ENCODE measurements at places on chromosomes 16 and 17.
A peak's percentile ranks its signal among the peaks of the same experiment; 100 is the strongest.

DNA sequence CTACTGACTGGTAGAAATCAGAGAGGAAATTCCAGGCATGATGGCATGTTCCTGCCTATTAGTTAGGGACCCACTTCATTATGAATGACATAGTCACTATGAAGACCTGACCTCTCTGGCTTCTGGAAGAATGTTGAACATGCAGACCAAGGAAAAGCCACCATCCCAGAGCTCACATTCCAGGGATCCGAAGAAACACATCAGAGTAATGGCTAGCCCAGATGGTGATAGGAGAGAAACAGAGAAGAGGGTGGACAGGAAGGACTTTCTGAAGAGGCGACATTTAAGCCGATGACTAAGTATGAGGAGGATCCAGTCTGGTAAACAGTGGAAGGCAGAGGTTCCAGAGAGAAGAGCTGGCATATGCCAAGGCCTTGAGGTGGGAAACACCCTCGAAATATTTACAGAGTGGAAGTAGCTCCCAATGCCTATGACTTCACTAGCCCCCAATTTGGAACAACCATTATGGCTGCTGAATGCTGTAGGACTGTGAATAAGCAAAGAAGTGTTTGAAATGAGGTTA lies 216.2 kb downstream of the RBFOX1 start:
- no peak for DNase-seq

GRCh38 chr16:59260892-59261291 lies 526.8 kb upstream of the GOT2 start:
- no peak for DNase-seq

DNA sequence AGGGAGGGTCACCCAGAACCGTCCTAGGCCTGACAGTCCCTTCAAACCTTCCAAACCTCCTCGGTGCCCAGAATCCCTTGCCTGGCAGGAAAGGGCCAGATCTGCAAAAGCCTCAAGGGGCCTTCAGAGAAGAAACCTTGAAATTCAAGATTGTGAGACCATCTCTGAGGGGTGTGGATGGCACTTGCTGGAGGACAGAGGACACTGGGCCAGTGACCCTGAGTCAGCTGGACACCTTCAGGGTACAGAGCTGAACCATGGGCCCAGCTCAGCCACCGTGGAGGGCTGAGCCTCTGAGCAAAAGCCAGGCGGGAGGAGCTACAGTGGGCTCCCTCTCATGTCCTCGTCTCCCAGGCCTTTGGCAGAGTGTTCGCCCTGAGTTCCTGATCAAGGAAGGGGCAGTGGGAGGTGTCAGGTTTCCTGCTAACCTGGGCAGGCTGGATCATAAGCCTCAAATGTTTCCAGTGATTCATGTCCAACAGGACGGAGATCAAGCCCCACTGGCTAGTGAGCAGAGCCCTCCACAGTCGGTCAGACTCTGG lies 3.0 kb downstream of the PDILT start:
- DNase-seq, result no peak

DNA sequence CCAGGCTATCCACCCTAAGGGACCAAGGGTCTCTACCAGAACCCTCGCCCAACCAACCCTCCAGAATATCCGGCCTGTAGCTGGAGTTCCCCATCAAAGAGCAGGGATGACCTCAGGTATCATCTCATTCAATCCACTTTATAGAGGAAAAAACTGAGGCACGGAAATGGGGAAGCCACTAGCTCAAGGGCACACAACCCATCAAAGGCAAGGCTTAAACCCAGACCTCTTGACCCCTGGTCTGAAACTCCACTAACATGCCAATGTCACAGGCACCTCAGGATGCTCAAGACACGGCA lies 1.6 kb downstream of the TBC1D10B start:
- no peak for DNase-seq

- DNase-seq, result no peak
Observed at GRCh38 chr17:44830359-44831288, 537 bp upstream of the GJC1 start.

DNA sequence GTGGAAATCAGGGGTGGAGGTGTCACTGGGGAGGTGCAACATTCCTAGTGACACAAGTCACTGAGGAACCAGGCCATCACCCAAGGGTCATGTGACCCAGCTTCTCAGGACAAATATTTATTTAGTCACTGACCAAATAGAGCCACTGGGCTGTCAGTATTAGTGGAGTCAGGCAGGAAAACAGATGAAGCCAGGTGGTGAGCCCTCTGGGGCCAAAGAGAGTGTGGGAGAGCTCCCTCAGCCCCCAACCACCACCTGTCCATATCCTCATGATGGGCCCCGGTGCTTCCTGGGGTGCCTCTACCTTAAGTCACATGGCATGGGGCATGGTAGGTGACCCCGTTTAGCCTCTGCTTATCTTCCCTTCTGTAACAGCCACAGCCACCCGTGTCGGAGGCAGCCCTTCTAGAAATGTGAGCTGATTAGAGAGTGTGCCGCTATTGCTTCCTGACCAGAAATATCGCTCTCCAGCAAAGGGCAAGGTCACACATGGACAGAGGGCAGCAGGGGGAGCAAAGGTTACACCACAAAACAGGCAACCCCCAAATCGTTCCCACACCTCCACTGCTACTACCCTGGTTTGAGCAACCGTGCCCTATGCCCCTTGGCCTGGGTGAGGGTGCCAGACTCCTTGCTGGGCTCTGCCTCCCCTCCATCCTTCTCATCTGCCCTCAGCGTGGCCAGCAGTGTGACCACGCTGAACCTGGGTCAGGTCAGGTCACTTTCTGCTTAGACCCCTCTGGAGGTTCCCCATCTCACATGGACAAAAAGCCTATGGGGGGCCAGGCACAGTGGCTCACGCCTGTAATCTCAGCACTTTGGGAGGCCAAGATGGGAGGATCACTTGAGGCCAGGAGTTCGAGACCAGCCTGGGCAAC lies 8.6 kb upstream of the AKTIP start:
- no peak for DNase-seq

DNA sequence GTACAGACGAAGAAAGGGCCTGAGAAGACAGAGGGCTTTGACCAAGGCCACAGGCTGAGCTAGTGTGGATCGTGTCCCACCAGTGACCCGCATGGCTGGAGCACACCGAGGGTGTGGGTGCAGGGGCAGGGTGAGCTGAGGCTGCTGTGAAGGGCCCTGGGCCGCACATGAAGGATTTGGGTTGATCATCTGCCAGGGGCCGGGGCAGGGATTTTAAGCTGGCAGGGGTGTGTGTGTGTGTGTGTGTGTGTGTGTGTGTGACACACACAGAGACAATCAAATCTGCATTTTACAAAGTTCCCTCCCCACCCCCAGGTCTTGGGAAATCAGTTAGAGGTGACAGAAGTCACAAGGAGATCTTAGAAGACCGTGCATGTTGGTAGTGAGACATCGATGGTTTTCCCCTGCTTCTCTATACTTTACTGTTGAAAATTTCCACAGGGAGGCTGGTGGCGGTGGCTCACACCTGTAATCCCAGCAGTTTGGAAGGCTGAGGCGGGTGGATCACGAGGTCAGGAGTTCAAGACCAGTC lies 65.2 kb downstream of the SRCIN1 start:
- no peak for DNase-seq

DNA sequence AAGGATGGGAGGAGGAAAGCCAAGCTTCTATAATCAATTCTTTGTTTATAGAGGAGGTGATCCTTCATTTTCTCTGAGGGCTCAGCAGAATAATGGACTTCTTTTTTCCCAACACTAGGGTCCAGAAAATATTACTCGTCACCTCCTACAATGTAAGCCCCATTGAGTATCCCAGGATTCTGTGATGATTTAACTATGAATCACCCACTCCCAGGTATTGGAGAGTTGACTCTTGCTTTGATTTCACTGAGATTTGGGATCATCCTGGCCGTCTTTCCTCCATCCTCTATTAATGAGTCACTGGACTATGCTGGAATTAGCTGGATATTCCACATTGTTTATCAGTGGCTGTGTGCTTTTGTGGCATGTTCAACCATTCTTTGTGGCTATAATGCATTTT lies 452.0 kb downstream of the NPIPA7 start:
- DNase-seq, result no peak

- no peak for DNase-seq
Observed at GRCh38 chr16:78931678-78932077, 668.9 kb downstream of the MAF start.

GRCh38 chr16:83238949-83239691 lies 568.7 kb upstream of the HSBP1 start:
- DNase-seq, result no peak

DNA sequence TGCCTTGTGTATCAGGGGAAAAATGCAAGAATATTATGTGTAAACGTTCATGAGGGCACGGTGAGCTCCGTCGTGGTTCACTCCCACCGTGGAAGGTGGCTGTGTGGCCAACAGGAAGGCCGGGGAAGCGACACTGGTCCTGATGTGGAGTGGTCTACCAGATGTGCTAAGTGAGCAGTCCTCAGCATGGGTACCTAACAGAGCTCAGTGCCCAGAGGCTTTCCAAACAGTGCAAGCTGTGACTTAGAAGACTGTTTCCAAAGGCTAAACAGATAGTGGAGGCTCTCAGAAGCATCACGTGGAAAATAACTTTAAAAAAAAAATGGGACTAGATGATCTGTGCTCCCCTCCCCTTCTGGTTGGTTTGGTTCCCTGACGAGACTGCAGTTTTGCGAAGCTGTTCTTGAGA lies 199.3 kb upstream of the CHMP6 start:
- DNase-seq, result no peak

DNA sequence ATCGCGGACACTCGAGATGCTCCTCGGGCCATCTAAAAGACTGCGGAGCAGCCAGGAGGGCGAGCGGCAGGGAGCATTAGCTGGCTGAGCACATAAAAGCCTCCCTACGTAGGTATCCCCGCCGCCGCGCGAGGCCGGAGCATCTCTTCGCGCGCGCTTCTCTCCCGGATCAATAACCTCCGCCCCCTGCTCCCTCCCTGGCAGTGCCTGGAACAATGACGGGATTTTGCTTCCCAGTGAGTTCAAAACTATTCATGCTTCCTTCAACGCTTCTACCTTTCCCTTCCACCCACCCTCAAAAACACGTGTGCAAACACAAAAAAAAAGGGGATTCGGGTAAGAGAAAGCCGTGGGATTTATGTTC lies 984 bp downstream of the CENPV start:
- DNase-seq, result peak; percentile 19

- no peak for DNase-seq
Observed at GRCh38 chr17:27531469-27531961, 75.3 kb downstream of the KSR1 start.

DNA sequence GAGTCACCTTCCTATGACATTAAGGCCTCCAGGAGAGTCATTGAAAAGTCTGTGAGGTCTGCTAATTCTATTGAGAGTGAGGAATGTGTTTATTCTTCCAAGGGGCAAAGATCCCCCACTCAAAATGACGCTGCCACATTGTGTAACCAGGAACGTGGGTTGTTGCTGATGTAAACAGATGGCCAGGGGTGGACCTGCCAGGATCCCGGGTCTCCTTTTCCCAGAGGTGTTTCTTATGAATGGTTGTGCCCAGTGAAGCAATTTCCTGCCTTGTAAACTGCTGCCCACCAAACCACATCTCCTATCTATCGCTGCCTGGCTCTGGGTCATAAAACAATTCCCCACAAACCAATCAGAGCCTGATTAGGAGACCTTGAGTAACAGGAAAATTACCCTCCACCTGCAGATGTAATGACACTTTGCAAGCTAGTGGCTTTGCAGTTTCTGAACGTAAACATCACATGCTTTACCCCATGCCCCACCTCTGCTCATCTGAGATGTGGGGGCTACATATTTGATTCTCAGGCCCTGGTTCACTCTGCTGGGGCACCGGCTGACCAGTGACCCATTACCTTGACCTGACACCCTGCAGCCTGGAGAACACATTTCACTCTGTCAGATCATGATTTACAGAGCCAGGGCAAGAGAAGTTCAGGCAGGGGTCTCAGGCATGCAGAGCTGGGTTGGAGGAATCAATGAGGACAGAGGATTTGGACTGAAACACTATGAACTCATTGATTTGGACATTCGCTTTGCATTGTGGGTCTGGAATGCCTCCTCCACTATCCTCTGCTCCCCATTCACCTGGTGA lies 33.1 kb upstream of the DDX52 start:
- DNase-seq, result peak; percentile 35

GRCh38 chr16:64292953-64293352 lies 828.9 kb downstream of the CDH11 start:
- no peak for DNase-seq

GRCh38 chr16:88389191-88389590 lies 6.4 kb downstream of the ZNF469 start:
- DNase-seq, result no peak

DNA sequence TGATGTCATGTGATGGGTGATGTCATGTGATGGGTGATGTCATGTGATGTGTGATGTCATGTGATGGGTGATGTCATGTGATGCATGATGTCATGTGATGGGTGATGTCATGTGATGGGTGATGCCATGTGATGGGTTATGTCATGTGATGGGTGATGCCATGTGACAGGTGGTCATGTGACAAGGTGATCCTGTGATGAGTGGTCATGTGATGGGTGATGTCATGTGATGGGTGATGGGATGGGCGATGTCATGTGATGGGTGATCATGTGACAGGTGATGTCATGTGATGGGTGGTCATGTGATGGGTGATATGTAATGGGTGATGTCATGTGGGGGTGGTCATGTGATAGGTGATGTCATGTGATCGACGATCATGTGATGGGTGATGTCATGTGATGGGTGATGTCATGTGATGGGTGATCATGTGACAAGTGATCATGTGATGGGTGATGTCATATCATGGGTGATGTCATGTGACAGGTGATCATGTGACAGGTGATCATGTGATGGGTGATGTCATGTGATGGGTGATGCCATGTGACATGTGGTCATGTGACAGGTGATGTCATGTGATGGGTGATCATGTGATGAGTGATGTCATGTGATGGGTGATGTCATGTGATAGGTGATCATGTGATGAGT lies 17.2 kb downstream of the CD300LB start:
- peak; percentile 76 for DNase-seq

- DNase-seq, result no peak
Observed at GRCh38 chr17:43753493-43754129, 5.0 kb downstream of the SOST start.

DNA sequence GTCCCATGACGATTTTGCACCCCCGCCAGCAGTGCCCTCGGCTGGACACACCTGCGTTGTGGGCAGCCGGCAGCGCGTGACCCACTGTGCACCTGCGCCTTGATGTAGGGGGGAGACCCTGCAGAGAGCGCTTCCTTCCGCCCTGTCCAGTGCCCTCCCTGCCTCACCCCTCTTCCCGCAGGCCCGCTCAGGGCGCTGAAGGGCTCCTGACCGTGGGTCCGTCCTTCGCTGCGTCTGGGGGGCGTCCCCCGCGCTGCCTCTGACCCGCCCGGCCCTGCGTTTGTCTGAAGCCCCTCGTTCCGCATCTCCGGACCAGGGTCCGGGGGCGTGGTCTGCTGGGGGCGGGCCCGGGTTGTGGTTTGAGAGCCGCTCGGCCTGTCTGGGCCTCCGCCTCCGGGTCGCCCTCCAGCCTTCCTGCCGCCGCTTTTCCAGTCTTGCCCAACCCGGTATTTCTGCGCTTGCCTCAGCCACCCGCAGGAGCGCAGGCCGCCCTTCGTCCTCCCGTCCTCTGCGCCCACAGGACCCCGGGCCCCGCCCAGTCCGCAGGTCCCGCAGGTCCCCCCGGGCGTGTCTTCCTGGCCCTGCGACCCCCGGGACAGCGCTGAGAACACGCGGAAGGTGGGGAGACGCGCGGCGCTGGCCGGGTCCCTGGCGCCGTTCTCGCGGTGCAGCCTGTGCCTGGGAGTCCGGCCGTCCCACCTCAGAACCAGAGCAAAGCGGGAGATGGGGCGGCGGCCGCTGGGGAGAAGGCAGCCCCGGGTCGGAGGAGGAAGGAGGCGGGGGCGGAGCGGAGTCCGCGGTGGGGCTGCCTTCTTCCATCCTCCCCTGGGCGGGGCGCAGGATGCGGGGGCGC lies 4.0 kb upstream of the IL17C start:
- DNase-seq, result no peak

Measured in Jurkat, Clone E6-1 (cell line).